ENCODE measurements at places on chromosomes 3 and 15.

GRCh38 chr3:7393944-7394605 is 533.2 kb downstream of the GRM7 start:
- DNase-seq, result no peak

GRCh38 chr3:158961471-158961870 is 159.6 kb downstream of the MFSD1 start:
- DNase-seq, result no peak

- no peak for DNase-seq
Observed at GRCh38 chr15:95278532-95279245, 1047.3 kb downstream of the MCTP2 start.

DNA sequence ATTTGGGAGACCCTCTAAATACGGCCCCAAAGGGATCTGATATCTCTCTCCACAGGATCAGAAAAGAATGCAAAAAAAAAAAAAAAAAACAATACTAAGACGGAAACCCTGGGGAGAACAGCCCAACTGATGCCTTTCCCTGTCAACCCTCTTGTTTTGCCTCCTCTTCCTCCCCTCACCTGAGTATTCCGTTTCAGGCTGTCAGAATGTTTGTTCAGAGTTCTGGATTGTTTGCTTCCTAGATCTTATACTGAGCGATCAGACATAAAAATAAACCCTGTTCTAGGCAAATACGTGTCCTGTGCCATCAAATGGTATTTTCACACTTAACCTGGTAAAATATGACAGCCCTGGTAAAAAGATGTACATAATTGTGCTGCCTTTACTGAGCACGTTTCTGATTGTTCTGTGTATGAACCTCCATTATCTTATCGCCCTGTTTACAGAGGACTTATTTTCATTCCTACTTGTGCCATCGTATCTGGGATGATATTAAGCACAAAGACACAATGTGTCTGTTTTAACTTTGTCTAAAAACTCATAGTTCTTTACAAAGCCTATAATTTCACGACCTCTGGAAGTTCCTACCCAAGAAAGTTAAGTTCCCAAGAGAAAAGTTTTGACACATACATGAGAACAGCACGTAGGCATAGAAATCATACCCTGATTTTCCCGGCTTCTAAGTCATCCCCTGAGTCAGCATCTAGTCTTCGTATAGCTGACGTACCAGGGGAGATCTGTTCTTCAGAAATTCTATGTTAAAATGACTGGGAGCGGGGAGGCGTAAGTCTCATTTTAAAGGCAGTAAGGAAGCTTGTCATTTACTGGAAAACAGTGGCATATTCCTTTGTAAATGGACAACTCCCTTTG is 856 bp downstream of the ZBTB38 start:
- DNase-seq, result no peak

DNA sequence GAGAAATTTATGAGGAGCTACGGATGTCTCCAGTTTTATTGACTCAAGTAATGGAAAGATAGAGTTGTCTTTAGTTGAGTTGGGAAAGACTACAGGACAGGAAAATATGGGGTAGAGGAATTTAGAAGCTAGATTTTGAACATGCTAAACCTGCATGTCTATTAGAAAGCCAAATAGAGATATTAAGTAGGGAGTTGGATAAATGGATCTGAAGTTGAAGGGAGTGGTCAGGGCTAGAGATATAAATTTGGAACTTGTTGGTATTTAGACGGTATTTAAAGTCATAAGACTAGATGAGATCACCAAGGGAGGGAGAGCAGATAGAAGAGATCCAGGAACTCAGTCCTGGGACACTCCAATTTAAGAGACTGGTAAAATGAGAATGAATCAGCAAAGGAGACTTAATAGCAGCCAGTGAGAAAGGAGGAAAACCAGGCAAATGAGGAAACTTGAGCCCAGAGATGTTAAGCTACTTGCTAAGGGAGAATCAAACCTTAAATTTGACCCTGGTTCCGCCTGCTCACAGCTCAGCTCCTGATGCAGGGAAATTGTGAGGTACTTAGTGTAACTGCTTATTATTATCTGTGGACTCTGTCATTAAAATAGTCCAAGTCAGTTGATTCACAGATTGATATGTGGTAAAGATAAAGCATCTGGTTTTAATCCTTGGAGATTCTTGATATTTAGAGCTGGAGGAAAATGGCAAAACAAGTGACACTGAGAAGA is 35.8 kb downstream of the ABI3BP start:
- DNase-seq, result no peak

GRCh38 chr3:45607790-45608189 is 13.2 kb downstream of the LIMD1 start:
- no peak for DNase-seq

DNA sequence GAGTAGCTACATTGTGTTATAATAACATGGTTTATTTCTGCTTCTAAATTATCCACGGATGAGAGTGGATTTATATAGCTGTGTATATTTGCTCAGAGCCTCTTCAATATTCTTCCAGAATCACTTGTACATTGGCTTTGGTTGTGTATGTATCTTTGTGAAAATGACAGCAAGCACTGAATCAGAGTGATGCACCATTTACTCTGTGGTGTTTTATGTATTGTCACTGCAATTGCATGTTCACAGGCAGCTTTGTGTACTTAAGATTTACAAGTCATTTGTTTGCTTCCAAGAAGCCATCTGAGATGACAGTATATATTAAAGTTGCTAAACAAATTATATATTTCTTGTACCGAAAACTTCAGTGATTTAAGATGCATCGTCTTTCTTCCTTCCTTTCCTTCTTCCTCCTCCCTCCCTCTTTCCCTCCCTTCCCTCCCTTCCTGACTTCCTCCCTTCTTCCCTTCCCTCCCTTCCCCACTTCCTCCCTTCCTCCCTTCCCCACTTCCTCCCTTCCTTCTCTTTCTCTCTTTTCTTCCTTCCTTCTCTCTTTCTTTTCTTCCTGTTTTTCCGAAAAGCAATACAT is 362.3 kb upstream of the GOLIM4 start:
- no peak for DNase-seq

DNA sequence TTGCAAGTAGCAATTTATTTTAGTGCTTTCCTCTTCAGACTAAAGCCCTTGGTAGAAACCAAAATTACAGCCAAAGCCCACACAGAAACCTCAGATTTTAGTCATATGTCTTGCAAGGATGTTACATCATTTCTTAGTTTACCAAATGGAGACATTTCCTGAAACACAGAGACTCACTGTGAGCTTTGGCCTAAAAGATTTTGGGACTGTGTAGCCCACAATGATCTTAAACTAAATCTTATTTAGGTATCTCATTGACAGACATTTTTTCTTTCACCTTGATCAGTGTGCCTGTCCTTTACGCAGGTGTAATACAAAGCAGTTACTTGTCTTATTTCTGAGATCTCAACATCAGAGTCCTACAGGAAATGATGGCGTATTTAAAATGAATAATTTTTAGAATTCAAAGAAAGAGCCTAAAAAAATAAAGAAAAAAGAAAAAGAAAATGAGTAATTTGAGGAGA is 27.8 kb upstream of the AP4E1 start:
- no peak for DNase-seq

GRCh38 chr3:171213907-171214306 is 187.4 kb upstream of the SLC2A2 start:
- DNase-seq, result no peak

DNA sequence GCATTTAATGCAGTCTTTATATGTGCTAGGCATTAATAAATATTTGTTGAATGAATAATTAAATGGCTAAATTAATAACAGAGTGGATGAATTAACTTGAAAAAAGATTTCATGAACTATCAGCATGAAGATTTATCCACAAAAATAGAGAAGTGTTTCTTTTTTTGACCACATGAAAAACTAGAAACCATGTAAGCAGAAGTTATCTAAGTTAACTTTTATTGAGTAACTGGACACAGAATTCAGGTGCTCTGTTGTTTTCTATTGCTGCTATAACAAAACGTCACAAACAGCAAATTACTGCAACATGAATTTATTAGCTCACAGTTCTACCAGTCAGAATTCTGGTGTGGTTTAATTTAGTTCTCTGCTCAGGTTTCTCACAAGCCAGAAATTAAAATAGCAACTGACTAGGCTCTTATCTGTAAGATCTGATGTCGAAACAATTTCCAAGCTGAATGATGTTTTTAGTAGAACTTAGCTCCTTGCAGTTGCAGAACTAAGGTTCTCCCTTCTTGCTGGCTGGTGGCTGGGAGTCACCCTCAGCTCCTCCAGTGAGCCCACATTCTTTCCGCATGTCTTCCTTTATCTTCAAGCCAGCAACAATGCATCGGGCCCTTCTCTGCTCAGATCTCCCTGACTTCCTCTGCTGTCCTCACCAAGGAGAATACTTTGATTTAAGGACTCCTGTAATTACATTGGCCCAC is 810.2 kb upstream of the ALCAM start:
- DNase-seq, result no peak

- no peak for DNase-seq
Observed at GRCh38 chr3:56764904-56765547, 36.7 kb downstream of the ARHGEF3 start.
